ENCODE measurements at places on chromosomes 1 and 21. TPM values are rescaled to one million over a fixed set of nuclear protein-coding genes. Genes with fewer than 3 reads are reported as not detected.

The PLA2G4A gene
- total RNA-seq, result 24.3 TPM

The DNTTIP2 gene
- 33.0 TPM for total RNA-seq

The ODF2L gene
- 52.2 TPM for total RNA-seq

The PDZK1 gene
- 8.7 TPM for total RNA-seq

The PLA2G2C gene
- not detected for total RNA-seq

The HES3 gene
- total RNA-seq, result not detected

The ROR1 gene
- total RNA-seq, result 12.5 TPM

The RGSL1 gene
- total RNA-seq, result not detected

The OR2T3 gene
- total RNA-seq, result not detected

The PCSK9 gene
- 11.1 TPM for total RNA-seq

- DNase-seq, result no peak
Observed at GRCh38 chr1:60055336-60055735, 18.2 kb downstream of the C1orf87 start.

GRCh38 chr1:96764469-96764868, 42.9 kb downstream of the PTBP2 start:
- DNase-seq, result no peak

DNA sequence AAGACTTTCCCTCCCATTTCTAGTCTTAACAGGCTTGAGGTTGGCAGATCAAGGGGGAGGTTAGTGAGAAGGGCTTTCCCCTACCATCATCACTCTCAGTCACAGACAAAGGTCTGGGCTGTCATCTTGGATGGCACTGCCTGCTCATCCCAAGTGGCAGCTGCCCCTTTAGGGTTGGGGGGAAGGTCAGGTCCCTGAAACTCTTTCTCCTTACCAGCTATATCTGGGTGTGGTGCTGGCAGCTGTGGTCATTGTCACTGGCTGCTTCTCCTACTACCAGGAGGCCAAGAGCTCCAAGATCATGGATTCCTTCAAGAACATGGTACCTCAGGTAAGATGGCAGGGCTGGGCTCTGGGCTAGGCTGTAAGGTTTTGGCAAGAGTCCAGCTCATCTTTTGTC, 8.2 kb downstream of the ATP1A2 start:
- no peak for DNase-seq

DNA sequence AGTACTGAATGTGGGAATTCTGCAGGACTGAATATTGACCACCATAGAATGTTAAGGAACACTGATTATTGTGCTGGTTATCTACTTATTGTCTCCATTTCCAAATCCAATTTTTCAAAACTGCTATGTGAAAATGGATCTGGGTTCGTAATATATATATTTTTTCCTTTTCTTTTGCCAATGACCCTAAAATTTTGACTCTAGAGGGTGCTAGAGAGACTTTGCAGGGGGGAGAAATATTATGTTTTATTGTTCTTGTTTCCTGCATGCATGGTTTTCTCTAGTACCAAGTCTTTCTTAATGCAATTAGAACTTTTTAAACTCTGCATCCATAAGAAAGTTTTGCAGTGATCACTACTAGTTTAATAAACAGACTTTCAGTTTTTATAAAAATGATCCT, 1256.9 kb downstream of the BRINP3 start:
- DNase-seq, result no peak

DNA sequence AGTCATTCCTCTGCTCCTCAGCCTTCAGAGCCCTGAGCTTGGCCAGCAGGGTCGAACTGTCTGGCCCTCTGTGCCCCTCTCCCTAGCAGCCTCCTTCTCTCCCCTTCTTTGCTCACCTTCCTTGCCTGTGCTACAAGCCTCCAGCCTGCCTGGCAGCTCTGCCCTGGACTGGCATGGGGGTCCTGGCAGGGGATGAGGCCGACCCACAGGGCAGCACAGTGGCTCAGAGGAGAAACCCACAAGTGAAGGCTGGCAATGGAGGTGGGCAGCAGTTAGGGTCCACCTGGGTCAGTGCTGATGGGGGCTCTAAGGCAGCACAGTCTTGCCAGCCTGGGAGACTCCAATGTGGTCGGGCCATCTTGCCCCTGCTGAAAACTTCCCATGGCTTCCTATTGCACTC, 274.2 kb downstream of the GRIK3 start:
- DNase-seq, result no peak

DNA sequence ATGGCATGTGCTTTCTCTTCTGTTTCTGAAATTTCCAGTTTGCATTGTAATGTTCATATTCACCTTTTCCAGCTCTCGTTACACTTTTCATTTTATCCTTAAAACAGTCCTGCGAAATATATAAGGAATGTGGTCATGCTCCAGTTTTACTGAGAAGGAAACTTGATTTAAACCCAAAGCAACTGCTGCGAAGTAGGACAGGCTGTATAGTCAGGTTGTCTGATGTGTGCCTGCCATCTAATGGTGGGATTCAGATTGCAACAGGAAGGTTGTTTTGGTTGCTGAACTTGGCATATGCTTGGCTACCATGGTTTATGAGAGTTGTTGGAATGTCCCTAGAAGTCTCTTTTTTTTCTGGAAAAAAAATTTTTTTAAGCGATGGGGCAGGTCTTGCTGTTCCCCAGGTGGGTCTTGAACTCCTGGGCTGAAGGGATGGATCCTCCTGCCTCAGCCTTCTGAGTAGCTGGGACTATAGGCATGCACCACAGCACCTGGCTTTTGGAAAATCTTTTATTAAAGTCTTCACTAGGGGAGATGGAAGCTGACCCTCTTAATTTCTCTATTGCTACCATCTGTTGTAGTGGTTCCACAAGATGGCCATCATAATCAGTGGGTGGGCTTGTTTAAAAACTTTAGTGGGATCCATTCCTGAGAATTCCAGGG, 86.9 kb downstream of the UCK2 start:
- DNase-seq, result peak; percentile 85

DNA sequence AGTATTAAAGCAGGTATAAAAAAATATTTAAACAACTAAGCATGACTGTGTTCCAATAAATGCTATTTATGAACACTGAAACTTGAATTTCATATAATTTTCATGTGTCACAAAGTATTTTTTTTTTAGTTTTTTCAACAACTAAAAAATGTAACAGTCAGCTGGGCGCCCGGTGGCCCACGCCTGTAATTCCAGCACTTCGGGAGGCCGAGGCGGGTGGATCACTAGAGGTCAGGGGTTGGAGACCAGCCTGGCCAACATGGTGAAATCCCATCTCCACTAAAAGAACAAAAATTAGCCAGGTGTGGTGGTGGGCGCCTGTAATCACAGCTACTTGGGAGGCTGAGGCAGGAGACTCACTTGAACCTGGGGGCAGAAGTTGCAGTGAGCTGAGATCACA, 42.4 kb downstream of the RWDD3 start:
- no peak for DNase-seq

DNA sequence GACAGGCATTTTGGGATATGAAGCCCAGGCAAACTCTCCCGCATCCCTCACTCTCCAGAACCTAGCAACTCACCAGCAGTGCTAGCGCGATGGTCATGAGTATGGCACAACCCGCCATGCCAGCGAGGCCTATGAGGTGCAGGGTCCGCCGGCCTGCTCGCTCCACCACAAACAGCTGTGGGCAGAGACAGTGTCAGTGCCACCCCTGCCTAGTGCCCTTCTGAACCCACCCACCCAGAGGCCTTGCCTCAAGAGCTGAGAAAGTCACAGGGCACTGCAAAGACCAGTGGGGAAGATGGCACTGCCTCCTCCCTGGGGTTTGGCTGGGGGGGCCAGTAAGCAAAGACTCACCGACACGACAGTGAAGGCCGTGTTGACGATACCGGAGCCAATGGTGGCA, 29.8 kb downstream of the SLC2A1 start:
- no peak for DNase-seq

- DNase-seq, result no peak
Observed at GRCh38 chr1:206609229-206609991, 2.9 kb downstream of the EIF2D start.

GRCh38 chr1:67317803-67318202, 10.1 kb downstream of the IL12RB2 start:
- DNase-seq, result no peak

DNA sequence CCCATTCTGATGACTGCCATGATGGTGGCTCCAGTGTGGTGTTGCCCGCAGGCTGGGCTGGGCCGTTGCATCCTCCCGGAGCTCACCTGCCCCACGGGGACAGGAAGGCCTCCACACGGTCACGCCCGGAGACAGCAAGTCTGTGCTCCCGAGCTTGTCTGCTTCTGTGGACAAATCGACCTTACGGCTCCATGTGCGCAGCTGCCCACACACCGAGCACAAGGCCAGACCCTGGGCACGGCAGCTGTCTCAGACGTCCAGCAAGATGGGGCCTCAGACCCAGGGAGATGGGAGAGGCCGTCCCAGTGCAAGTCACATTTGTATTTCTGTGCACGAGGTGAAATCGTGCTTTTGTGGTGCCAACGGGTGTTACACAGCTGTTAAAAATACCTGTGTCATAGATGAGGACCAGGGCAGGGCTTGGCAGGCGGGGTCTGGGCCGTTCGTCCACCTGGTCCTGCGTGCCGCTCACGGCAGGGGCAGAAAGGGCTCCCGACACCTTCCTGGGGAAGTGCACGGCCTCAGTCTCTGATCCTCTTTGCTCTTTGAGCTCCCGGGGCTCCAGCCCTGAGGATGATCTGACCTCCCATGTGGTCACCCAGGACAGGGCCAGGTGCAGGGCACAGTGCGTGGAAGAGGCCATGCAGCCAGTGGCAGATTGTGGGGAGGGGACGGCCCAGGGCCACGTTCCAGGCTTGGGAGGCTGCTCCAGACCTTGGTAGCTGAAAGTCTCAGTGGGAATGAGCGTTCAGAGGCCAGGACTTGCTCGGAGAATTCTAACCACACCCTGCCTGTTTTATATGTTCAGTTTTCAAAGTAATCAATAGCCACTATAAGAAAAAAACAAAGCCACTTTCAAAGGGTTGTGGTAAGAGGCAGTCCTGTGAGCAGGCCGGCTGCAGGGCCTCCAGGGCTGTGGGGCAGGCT, 13.5 kb downstream of the COL6A1 start:
- no peak for DNase-seq

- DNase-seq, result no peak
Observed at GRCh38 chr1:94321662-94322061, 84.3 kb upstream of the ARHGAP29 start.

DNA sequence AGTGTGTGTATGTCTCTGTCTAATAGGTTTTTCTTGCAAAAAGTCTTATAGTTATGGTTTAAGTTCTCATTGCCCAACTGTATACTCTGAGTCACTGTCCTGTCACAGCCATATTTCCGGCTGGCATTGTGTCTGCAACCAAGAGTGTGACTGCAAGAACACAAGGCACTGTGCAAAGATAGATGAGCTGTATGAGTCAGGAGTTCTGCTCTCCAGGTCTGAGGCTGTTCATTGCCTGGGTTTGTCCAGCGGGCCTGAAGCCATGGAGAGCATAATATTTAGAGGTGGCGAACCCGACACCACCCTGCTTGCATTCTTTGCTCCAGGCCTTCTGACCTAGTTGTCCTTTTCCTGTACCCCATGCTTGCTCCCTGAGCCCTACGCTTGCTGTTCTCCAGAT, 50.9 kb upstream of the CNIH3 start:
- DNase-seq, result no peak

GRCh38 chr1:228037401-228038386, 30.9 kb downstream of the WNT3A start:
- DNase-seq, result no peak

- DNase-seq, result peak; percentile 45
Observed at GRCh38 chr1:223709598-223709997, 2.7 kb upstream of the CAPN2 start.

- DNase-seq, result peak; percentile 8
Observed at GRCh38 chr1:93666613-93667384, 14.8 kb downstream of the BCAR3 start.

GRCh38 chr1:160952129-160952510, 2.5 kb downstream of the ITLN2 start:
- no peak for DNase-seq

- no peak for DNase-seq
Observed at GRCh38 chr1:200240656-200241055, 169.2 kb downstream of the ZNF281 start.

DNA sequence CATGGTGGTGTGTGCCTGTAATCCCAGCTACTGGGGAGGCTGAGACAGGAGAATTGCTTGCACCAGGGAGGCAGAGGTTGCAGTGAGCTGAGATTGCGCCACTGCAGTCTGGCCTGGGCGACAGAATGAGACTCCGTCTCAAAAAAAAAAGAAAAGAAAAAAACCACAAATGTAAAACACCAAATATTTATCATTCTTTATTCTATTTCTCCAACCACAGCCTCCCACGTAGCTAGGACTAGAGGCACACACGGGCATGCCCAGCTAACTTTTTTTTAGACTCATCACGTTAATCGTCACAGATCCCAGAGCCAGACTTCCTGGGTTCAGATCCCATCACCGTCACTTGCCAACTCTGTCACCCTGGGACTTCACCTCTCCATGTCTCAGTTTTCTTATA, 13.5 kb downstream of the DNAJC16 start:
- DNase-seq, result no peak

DNA sequence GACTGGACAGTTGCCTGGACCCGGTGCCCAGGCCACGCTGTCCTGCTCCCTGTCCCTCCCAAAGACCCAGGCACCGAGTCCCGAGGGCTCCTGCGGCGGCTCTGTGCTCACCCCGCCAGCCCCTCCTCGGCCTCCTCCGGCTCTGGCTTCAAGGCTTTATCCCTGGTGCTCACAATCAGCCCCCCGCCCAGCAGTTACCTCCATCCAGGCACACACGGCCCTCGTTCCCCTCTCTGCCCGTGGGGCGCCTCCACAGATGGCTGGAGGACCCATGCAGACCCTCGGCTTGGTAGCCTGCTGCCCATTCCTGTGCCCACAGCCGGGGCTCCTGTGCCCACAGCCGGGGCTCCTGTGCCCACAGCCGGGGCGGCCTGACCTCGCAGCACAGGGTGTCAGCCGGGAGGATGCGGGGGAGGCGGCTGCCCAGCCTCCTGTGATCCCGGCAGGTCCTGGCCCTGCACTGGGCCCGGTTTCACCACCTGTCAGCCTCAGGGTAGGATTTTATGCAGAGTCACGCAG, 52.3 kb upstream of the COL18A1 start:
- no peak for DNase-seq
